T follicular helper cell (primary cell): ENCODE measurements at places on chromosomes 12 and 14.

DNA sequence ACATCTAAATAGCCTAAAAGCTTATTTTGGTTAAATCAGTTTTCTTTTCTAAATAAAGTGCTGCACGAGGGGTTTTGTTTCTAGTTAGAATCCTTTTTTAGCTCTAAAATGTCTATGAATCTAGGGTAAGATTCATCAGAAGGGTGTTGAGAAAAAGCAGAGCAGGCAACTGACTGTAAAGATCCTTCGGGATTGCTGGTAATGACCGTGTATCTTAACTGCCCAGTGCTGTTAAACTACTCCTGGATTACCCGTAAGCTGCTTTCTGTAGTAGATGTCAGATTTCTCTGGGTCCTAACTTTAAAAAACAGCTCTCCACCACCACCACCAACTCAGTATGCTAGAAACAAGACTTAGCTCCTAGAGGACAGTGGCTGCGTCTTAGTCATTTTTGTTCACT lies 39.2 kb downstream of the DACT1 start:
- no peak for DNase-seq

DNA sequence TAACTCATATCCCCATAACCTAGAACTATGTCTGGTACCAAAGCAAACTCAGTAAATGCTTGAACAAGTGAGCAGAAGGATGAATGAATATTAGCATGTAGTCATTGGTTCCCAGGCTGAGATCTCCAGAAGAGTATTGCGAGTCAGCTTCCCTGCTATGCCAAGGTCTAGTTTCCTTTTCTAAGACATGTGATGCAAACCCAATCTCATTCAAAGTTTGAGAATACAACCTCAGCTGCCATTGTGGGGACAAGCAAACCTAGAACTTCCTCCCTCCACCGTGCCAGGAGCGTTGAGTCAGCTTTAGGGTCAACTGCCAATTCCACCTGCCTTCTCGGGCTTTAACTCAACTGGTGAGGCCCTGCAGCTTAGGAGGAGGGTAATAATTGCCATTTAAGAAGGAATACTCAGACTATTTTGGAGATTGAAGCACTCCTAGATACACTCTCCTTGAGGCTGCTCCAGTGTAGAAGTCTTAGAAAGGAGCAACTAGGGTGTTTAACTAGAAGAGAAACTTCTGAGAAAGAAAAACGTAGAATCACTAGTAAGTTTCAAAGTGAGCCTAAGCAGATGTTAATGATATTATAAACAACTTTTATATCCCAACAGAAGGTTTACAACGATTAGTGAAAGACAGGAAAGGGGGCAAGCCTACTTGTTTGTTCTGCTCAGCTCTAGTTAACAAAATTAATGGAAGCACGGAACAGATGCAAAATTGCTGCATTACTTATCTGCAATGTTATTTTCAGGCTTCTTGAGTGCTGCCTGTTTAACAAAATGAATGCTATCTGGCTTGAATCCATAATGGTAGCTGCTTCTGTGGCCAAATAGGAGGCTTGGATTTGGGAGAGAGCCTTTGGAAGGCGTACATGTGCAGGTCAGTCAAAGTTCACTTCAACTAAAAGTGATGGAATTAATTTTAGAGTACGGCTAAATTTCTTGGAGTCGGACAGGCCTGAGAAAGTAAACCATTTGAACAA lies 96.9 kb downstream of the HELB start:
- no peak for DNase-seq

- peak; percentile 70 for DNase-seq
Observed at GRCh38 chr14:91228112-91229004, 16.1 kb downstream of the GPR68 start.

DNA sequence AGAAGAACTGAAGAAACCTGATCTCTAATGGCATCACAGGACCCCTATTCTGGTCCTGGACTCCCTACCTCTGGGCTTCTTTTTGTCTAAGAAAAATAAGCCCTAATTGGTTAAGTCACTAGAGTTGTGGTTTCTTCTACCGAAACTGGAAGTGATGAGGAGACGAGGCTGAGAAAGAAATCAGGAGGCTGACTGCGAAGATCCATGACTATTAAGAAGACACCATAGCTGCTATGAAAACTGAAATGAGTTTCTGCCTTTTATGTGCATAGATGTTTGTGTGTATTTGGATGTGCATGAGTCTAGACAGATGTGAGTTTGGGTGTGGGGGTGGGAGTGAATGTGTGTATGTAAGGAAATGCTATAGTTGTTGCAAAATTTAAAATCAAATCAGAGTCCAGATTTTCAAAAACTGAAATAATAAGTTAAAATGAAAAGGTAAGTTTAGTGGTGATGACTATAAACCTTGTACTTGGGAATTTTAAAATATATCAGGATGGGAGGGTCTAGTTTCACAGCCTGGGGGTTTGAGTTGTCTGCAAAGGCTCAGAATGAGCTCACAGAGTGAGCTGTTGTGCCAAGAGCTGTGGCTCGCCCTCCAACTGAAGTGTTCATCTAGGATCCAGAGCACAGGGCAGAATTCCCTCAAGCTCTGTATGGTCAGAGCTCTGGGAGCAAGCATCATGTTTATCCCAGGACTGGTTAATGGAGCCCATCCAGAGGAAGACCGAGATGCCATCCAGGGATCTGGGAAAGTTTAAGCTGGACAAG lies 94.9 kb downstream of the VCPKMT start:
- DNase-seq = no peak

DNA sequence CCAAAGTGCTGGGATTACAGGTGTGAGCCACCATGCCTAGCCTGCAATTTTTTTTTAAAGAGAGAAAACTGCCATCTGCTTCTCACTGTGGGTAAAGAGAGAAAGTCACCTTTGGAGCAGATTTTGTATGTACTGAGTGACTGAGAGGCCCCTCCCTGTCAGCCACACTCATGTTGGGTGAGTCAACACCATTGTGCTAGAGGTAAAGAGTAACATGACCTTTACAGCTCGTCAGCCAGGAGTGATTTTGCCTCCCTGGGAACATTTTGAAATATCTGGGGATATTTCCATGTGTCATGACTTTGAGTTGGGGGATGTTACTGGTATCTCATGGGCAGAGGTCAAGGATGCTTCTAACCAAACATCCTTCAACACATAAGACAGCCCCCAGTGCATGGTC lies 115.2 kb downstream of the KSR2 start:
- DNase-seq = no peak

DNA sequence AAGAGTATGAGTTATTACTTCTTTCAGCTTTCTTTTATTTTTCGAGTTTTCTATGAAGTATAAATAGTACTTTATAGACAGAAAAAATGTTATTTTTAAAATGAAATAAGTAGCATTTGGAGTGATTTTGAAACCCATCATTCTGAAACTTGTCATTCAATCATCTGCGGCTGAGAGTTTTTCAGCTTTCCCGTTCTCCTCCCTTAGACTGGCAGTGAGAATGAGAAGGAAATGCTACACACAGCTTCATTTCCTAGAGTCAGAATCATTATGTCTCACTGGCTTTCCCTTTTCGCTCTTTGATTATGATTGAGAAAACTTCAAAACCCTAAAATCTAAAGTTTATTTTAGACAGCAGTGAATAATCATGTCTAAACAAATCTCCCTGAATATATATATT lies 33.7 kb upstream of the GNPNAT1 start:
- DNase-seq = no peak

DNA sequence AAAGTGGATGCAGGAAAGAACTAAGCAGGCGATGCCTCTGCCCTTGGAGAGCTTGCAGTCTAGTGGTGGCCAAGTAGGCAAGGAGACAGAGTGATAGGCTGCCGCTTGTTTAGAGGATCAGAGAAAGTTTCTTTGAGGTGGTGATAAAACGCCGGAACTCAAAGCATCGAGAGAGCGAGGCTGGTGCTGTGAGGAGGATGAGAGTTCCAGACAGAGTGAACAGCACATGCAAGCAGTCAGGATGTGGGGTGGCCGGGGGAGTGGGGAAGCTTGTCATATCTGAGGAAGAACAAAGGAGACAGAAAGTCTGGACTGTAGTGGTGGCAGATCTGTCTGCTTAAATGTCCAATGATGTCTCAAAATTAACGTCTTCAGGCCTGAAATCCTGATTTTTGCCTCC lies 319.7 kb downstream of the SNAPC1 start:
- no peak for DNase-seq

GRCh38 chr12:121515615-121516014 lies 65.2 kb downstream of the KDM2B start:
- DNase-seq = no peak

DNA sequence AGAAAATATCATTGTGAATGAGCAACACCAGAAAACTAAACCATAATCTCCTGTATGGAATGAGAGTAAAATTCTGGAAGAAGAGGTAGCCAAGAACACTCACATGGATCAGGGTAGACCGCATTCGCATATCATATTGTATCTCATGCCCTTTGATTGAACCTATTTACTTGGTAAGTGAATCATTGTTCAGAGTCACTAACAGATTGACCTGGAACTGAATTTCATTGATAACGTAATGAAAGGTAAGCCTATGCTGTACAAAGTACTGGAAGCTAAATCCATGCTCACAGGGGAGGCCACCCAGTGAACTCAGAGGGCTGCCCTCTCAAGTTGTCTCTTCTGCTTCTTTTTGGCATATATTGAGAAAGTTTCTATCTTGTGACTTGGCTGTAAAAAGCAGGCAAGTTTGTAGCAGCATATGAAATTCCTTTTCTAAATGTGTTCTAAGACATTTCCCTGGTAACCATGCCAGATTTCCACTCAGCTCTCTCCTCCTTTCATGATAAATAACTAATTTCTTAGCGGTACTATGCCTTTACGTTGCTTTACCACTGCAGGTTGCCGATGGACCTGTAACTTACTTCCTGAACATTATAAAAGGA lies 91.4 kb downstream of the PLCZ1 start:
- no peak for DNase-seq
